ENCODE measurements at places on chromosomes 5 and 9. TPM values are rescaled to one million over a fixed set of nuclear protein-coding genes. Genes with fewer than 3 reads are reported as not detected.

SPATA31D4 gene
- not detected for total RNA-seq

BHMT2 gene
- total RNA-seq, result 60.6 TPM

LRRC19 gene
- not detected for total RNA-seq

YIPF5 gene
- total RNA-seq, result 49.7 TPM

UBE2QL1 gene
- total RNA-seq, result 0.61 TPM

C5orf58 gene
- not detected for total RNA-seq

SPATA6L gene
- 5.4 TPM for total RNA-seq

FOCAD gene
- 21.6 TPM for total RNA-seq
